ENCODE measurements at places on chromosomes 16 and 17.

DNA sequence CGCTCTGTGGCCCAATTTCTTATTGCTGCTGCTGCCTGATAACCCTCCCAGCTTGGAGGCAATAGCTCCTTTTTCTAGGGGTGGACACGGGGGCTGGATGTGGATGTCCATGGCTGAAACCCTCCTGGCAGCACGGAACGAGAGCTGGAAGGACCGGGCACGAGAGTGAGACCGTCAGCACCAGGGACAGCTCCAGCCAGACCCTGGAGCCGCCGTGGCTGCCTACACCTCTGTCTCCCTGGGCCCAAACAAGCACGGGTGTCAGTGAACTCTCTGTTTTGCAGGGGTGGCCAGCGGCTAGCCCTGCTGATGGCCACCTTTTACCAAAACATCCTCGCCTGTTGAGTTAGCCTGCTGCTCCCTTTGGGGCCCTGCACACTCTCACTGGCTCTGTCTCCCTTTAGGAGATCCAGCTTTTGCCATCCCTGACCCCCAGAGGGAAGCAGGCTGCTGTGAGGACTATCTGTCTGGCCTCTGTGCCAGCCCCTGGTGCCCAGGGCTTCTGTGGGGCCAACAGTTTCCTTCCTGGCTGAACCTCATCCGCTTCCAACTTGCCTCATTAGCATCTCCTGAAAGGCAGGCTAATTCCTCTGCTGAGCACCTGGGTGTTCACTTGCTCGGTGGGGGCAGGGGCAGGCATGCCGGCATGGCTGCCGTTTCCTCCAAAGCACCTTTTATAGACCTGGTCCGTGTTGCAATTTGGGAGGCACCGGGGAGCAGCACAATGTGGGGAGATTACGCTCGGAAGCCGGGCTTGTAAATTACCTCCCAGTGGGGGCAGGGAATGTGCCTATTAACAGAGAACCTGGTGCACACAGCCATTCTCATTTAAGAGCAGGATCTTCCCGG is 118.1 kb downstream of the ENGASE start:
- peak; percentile 12 for DNase-seq

- DNase-seq, result no peak
Observed at GRCh38 chr17:13143001-13143400, 125.2 kb upstream of the ELAC2 start.

GRCh38 chr16:445566-445965 is 20.1 kb downstream of the RAB11FIP3 start:
- DNase-seq, result no peak

DNA sequence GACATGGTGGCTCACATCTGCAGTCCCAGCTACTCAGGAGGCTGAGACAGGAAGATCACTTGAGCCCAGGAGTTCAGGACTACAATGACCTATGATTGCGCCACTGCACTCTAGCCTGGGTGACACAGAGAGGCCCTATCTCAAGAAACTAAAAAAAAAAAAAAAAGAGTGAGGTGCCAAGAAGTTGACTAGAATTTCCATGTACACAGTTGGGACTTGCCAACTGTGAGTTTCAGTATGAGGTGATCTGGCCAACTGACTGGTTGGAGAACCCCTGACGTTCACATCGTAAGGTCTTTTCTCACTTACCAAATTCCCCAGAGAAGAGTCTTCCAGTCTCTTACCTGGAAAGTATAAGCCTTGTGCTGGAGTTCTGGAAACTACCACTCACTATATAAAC is 3.1 kb upstream of the MED11 start:
- DNase-seq, result no peak
